Substantia nigra (tissue), 51 donors: ENCODE measurements at places on chromosomes 7 and 10.
A peak's percentile ranks its signal among the peaks of the same experiment; 100 is the strongest.

DNA sequence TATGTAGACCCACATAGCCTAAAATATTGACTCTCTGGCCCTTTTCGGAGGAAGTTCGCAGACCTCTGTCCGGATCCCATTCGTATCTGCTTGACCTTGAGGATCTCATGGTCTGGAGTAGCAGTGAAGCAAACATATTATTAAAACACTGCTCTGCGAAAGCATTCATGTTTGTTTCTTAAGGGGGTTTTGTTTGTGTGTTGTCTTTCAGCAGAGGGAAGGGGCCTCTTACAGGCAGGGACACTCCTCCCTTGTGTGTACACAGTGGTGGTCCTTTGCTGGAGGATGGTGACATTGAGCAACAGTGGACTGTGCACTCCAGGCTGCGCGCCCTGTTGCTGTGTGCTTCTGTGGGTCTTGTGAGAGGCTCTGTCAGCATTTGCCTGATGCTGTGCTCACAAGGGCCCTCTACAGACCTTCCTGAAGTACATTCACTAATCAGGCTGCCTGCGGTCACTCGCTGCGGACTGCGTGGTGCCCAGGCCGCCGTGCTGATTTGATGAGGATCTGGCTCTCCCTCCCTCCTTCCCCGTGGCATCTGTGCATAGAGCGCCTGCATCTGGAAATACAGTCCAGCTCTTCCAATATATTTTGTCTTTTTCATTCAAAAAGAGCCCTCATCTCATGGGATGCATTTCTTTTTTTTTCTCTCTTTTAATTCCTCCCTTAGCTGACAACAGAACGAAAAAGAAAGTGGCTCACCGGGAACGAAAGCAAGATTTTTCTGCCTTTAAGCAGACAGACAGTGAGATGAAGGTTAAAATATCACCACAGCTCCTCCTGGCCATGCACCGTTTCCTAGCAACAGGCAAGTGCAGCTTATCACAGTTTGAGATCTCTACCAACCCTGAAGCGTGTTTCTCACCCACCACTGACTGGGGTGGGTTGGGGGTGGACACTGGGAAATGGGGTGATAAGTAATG lies 135.8 kb downstream of the CNNM2 start:
- DNase-seq, result peak; percentile 9

DNA sequence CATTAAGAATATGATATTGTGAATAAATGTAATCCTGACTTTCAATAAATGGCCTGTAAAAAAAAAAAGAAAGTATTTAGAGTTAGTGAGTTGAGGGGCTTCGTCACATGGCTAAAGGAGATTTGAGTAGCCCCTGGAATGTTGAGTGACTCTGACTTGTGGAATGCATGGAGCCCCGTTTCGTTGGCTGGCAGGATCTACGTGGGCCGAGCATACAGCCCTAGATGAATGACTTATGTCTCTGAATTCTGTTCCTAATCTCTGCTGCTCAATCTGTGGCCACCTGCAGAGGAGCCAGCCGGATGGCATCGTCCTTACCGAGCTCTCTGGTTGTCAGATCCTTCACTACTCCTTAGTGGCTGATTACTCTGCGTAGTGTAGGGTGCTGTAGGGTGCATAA lies 155.7 kb downstream of the MGMT start:
- no peak for DNase-seq

DNA sequence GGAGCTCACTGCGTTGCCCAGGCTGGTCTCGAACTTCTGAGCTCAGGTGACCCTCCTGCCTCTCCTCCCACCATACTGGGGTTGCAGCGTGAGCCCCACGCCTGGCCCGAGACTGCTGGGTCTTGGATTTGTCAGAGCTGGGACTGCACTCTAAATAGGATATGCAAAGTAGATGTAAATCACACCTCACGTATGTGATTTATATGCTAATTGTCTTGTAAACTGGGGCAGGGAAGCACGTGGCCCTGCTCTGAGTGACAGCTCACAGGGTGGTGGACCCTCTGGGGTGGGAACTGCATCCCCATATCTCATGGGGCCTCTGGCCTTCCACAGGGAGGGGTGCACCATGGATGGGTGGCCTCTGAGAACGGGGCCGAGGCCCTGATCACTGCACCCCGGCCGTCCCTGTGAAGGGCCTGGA lies 34.1 kb downstream of the GET4 start:
- no peak for DNase-seq

DNA sequence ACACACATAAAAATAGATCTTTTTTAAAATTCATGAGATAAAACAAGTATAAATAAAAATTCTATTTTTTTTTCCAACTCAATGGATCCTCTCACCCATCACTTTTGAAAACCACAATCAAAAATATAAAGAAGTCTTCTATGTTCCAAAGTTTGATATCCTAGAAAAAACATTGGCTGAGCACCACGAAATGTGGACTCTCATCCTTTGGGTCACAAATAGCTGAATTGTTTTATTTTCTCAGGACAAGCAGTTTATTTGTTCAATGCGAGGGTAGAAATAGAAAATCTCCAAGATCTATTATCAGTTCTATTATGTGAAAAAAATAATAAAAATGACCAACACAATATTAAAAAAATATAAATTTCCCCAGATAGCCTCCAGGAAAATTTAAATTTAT lies 310.5 kb upstream of the DGKB start:
- no peak for DNase-seq

- no peak for DNase-seq
Observed at GRCh38 chr10:121593281-121594075, 4.8 kb downstream of the FGFR2 start.

DNA sequence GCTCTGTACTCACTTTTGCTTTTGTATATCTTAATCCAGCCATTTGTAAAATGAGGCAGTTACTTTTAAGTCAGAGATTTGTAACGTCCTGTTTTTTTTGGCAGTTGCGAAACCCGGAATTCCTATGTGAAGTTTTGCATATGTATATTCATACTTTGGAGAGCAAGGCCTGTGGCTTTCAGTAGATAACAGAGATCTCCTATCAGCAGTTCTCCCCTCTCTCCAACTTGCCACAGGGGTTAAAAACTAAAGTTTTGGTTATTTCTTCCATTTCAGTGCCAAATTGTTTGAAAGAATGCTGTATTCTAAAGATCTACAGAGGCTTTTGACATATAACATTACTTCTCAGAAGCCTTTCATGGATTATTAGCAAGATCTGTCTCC lies 102.4 kb downstream of the EXOC4 start:
- DNase-seq, result no peak

GRCh38 chr10:9898633-9899395 lies 1118.9 kb upstream of the CELF2 start:
- no peak for DNase-seq

GRCh38 chr10:120508393-120508792 lies 51.4 kb downstream of the PLPP4 start:
- DNase-seq, result no peak

DNA sequence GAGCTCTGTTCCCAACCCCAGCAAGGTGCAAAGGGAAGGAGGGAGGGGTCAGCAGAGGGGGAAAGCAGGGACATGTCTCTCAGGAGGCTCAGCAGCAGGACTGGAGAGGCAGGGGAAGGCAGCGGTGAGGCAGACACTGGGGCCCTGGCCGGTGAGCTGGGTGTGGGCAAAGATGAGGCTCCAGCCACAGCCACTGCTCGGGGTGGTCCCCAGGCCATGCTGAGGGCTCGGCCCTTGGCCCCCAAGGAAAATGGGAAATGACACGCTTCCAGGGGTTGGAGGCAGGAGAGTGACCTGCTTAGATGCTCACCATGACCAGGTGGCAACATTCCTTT lies 35.4 kb upstream of the CHST15 start:
- no peak for DNase-seq

- DNase-seq, result no peak
Observed at GRCh38 chr7:138889582-138890498, 91.3 kb downstream of the KIAA1549 start.

- no peak for DNase-seq
Observed at GRCh38 chr7:26480156-26480555, 188.5 kb downstream of the SNX10 start.

DNA sequence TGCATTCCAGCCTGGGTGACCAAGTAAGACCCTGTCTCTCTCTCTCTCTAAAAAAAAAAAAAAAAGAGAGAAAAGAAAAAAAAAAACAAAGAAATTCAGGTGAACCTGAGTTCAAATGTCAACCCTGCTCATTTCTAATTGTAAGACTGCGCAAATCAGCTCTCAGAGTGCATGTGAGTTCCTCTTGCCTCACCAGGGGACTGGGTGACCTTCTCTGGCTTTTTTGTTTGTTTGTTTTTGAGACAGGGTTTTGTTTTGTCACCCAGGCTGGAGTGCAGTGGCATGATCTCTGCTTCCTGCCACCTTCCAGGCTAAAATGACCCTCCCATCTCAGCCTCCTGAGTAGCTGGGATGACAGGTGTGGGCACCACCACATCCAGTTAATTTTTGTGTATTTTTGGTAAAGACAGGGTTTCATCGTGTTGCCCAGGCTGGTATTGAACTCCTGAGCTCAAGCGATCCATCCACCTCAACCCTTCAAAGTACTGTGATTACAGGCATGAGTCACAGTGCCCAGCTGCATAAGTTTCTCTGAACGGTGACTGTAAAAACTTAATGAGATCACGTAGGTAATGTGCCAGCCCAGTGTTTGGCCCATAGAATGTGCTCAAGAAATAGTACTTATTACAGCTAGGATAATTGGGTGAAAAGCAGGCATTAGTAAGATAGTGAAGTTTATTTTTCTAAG lies 45.3 kb upstream of the BAMBI start:
- DNase-seq, result no peak

DNA sequence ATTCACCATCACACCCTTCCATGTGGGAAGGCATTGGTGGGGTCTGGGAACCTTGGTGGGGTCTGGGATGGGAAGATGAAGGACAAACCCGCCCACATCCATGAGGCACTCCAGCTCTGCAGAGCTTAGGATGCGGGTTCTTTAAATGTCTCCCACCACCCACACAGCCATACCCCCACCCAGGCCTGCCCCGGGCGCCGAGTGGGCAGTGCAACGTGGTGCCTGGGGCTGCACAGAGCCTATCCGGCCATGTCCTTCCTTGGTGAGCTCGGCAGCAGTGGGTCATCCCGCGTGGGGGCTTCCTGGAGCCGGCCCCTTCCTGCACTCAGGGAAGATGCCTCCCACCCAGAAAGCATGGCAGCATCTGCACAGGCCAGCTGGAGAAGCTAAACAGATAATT lies 163.5 kb upstream of the TCERG1L start:
- DNase-seq, result no peak

DNA sequence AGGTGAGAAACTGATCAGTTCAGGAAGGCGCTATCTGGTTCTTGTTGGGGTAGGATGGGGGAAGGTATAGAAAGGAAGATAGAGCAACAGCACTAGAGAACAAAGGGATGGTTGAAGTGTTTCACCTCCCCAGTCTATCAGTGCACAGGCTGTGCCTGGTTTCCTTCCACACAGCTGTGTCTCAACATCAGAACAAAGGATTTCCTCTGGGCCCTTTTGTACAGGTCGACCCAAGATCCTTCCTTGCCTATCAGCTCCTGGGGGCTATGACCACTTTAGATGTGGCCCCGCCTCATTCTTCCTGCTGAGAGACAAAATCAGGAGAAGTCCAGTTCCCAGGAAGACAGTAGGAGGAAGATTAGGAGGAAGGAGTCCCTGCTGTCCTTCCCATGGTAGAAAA lies 65.6 kb downstream of the NAMPT start:
- no peak for DNase-seq

DNA sequence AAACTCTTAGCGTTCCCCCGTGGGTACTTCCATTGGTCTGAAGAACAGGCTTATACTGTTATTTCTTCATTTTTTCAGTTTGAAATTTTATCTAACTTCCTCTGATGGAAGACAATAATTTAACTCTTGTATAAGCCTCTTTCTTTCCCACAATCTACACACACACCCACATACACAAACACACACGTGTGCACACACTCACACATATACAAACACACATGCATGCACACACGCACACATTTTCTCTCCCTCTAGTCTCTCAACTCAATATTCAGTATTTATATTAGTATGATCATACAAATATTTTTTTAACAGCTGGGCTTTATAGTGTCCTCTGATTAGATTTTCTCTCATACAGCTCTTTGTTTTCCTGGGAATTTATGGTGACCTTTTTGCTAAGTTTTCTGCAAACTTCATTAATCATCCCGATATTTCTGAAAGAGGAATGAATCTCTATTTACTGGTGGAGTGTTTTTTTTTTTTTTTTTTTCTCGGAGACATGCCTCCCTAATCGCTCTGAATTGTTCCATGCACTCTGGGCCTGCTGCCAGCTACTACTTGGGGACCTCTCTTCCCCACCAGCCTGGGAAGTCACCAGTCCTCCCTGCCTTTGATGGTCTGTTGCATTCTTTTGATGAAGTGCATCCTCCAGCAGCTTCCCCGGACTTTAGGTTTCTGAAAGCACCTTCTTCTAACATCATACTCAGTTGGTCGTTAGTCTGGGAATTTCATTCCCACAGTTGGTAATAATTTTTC lies 75.5 kb downstream of the ZNF777 start:
- DNase-seq, result no peak

DNA sequence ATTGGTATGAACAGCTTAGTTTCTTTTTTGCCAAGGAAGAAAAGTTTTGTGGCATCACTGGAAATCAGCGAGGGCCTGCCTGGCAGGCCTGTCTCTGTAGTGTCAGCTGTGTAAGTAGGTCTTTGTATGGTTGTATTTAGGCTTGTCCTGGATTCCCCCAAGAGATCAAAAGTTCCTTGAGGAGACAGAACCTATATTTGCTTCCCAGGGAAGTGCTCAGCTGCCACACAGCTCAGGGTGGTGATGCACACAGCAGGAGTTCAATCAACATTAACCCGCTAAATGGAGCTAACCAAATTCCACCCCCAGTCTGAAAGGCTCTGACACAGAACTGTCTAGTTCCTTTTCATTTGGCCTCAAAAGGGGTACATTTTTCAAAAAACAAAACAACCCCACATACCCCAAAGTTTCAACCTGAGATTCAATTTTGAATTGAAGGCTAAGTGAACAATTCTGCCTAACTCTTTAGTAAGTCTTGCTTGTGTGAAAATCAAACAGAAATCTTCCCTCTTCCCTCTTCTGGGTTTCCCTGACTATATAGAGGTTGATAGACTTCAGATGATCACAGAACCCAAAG lies 124.4 kb downstream of the CLEC2L start:
- DNase-seq, result no peak

DNA sequence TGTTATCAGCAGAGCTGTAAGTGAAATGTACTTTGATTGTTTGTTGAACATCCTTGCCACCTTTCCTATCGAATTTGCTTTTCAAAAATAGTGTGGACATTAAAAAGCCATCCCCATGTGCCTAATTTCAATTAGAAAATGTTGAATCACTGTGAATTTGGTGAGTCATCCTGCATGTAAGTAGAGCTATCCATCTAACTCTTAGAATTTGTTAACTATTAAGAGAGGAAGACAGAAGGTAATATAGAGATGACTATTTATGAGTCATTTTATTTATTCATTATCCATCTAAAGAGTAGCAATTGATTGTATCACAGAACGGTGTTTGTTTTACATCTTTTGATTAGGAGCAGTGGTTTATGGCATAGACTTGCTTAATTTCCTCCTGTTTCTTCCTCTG lies 154.7 kb downstream of the MGMT start:
- DNase-seq, result no peak

DNA sequence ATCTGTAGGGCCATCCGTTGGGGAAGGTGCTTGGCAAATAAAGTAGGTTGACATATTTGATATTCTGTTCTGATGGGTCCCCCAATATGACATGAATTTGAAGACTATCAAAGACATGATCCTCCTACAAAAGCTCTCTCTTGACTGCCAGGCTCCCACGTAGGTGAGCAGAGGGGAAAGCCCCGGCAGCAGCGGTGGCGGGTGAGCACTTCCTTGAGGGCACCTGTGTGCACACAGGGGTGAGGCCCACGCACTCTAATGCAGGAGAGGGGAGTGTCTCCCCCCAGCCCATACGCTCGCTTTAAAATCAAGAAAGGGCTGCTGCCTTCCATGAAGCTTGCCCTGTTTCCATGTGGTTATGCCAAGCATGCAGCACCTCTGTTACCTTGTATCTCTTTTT lies 100.4 kb downstream of the TAX1BP1 start:
- no peak for DNase-seq

- no peak for DNase-seq
Observed at GRCh38 chr7:70771451-70771850, 360.5 kb upstream of the GALNT17 start.
